Activated CD4-positive, alpha-beta memory T cell treated with anti-CD3 and anti-CD28 coated beads for 36 hours (primary cell): ENCODE measurements at places on chromosomes 5 and 9.

DNA sequence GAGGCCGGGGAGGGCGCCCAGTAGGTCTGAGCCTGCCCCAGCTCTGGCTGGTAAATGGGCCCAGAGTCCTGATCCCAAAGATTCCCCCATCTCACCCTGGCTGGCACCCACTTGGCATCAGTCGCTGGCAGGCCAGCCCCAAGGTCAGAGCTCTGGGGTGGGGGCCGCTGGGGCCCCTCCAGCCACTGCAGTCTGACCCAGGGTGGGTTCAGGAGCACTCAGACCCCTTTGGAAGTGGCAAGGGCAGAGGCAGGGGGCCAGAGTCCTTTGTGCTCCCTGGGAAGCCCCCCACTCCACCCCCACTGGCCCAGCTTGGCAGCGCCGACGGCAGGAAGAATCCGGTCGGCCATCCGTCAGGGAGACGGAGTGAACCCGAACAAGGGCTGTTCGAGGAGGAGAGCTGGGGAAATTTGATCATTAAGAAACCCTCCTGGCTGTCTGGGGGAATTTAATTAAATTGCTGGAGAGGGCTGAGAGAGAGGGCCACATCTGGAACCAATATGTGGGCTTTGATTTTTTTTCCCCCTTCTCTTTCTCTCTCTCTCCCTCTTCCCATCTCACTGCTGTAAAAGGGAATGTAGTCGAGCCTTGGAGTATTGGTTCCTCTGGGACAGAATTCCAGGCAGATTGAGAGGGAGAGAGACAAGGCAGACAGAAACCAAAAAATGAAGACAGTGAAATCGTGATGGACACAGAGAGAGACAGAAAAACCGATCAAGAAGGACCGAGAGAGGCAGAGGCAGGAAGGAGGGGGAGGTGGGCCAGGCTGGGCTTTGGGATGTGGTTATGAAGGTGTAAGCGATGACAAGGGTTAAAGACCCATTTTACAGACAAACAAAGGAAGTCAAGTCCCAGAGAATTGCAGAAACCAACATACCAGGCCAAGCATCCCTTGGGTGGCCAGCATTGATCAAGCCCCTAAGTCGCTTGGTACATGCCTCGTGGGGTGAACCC, 8.1 kb upstream of the ASB6 start:
- no peak for DNase-seq

GRCh38 chr5:150511578-150512367, 3.8 kb downstream of the NDST1 start:
- no peak for DNase-seq

- DNase-seq, result no peak
Observed at GRCh38 chr9:38432922-38433510, 8.8 kb upstream of the IGFBPL1 start.

DNA sequence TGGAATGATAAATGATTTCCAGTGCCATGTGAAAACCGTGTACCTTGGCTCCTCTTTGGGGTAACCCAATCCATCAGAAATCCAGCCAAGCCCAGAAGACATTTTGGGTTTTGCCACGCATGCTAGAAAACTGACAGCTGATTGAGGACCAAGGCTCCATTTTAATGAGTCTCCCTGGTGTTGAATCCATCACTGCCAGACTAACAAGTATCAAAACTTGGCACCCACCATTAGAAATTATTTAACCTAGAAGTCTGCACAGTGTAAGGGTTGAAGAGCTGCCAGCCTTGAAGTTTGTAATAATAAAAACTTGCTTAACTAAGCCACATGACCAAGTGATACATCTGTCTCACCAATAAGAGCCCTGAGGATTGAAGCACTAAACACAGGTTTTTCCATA, 369.9 kb downstream of the DNAH5 start:
- DNase-seq, result no peak

- no peak for DNase-seq
Observed at GRCh38 chr9:122232796-122233306, 4.1 kb upstream of the LHX6 start.

DNA sequence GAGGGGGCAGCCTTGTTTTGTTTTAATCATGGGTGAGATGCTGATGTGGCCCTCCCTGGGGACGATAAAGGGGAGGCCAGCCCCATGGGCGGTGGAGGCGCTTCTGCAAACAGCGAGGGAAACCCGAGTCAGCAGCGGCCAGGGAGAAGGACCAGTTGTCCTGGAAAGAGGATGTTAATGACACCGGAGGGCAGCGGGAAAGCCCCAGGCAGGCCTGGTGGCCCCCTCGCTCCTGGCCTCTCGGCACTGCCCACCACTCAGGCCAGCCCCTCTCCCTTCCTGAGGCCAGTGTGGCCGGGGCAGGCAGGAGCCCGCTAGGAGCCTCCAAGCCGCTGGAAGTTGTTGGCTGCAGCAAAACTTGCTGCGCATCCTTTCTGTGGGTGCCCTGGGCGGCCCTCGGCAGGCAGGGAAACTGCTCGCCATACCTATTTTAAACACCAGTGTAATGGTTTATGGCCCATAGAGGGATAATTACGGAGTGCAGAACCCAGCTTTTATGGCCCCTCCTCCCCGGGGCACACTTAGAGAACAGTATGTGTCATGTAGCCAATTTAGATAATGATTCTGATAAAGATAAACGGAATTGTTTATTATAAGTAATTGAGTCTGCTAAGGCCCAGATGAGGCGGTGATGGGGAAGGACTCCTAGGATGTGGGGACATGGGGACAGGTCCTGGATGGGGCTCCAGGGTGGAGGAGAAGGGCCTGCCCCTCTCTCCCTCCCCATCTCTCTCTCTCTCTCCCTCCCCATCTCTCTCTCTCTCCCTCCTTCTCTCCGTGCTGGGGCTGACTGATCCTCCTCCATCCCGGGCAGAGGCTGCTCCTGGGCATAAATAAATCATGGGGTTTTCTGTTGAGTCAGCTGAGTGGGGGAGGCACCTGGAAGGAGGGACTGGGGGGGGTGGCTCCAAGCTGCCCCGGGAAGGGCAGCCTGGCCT, 36.9 kb downstream of the LMX1B start:
- no peak for DNase-seq

DNA sequence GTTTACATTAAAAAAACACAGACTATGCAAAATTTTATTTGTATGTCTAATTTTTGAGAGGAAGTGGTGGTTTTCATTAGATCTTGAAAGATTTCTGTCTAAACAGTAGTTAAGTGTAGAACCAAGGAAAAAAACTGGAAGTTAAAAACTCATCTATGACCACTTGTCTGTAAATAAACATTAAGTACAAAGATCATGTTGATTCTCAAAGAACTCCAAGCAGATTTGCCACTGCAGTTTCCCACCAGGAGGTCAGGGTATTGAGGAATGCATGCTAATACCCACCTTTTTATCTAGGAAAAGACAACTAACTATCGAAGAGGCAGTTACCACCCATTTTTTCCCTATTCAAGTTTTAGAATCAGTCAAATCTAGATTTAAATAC, 1.9 kb downstream of the STOM start:
- DNase-seq, result no peak

DNA sequence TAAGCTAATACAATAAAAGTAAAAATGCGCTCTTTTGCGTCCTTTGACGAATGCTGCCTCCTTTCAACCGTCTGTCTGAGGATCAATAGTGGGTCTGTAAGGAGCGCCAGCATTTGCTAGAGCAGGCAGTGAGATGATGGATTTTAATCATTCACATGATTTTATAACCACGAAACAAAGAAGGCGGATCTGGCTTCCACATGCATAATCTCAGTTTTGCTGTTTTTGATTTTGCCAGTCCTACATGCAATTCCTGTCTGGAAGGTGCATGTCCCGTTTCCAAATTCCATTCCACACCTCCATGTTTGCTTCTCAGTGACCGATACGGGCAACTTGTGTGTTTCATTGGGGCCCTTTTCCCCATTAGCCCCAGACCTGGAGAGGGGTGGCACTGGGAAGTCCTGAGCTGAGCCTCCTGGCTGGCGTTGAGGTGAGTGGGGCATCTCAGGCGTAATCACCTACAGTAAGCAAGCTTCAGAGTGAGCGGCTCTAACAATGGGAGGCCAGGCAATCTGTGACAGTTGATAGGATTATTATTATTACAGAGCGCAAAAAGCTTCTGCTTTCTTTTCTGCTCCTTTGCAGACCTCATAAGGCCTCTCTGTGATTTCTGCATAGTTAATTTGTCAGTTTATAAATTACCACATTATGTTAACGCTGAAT, 405.4 kb downstream of the ZSWIM6 start:
- DNase-seq, result no peak

GRCh38 chr5:57133574-57133973, 40.3 kb upstream of the GPBP1 start:
- DNase-seq, result no peak

DNA sequence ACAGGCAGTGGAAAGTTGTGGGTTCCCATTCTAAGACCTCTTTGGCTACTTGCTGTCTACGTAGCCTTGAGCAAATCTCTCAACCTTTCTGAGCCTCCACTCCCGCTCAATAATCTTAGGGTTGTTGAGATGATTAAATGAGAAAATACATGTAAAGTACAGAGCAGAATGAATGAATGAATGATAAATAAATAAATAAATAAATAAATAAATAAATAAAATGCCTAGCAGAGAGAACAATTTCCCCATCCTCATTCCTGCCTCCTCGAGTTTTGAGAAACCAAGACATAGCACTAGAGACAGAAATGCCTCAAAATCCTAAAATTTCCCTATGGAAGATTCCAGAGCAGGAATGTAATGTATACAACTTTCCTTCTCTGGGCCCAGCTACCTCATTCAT, 128.3 kb upstream of the RAD23B start:
- no peak for DNase-seq

DNA sequence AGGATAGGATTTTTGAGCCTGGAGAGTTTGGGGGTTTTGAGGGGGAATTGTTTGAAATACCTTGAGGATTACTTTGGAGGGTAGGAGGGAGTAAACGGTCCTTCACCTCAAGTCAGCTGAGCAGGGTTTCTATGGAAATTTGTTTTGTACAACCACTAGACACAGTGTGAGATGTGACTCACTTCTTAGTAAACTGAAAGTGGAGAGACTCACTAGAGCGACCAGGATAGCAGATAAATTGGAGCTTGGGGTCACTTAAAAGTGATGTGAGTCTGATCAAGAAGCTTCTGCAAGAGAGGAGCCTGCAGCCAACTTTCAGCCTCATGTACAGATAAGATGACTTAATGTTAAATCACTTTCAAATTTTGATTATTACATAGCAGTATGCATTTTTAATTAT, 1945.9 kb upstream of the NUDT12 start:
- DNase-seq, result no peak

DNA sequence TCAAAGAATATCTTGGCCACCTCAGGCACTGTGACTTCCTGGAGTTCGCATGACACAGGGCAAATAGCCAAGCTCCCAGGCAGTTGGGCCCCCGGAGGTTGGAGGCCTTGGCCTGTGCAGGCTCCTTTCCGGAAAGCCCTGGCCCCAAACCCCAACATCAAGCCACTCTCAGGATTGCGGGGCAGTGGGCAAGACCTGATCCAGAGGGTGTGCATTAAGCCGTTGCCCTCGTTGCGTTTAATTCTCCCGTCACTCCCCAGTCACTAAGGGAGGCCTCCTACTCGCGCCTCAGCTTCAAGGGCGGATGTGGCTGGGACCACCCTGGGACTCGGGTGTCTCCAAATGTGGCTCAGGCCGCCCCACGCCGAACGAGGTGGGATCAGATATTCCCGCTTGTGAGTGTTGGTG, 60.1 kb downstream of the TMEM174 start:
- no peak for DNase-seq

DNA sequence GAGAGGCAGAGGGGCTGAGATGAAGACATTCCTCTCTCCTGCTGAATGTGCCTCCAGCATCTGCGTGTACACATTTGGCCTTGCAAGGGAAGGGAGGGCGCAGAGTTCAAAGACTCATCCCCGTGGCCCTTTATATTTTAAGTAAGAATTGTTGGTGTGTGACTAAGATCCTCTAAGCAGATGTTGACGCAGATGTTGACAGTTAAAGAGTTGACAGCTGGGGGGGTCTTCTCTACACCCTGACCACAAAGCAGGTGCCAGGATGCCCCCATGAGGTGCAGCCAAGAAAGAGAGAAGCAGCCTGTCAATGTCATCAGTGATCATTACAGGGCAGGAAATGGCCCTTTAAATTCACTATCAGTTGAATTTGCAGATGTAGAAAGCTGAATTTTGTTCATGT, 262.9 kb downstream of the IRX1 start:
- no peak for DNase-seq

DNA sequence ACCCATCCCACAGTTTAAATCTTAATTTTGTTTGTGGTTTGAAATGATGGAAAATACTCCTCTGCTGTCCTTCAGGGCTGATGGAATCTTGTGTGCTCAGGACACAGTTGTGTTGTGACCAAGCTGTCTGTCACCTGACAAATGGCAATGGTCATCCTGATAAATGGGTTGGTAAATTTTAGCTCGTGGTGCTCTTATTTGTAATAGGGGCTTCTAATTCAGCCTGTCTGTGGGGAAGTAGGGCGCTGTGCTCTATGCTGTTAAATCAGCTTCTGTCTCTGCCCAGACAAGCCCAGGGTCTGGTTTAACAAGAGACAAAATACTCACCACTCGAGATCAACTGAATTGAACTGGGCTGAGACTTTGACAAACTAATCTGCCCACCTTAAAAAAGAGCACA, 4.5 kb downstream of the LRRTM2 start:
- DNase-seq, result no peak

- DNase-seq, result no peak
Observed at GRCh38 chr5:22372376-22372775, 480.8 kb downstream of the CDH12 start.

- DNase-seq, result no peak
Observed at GRCh38 chr9:101664453-101664852, 69.7 kb upstream of the PPP3R2 start.

GRCh38 chr5:7271435-7272084, 124.4 kb upstream of the ADCY2 start:
- DNase-seq, result no peak

DNA sequence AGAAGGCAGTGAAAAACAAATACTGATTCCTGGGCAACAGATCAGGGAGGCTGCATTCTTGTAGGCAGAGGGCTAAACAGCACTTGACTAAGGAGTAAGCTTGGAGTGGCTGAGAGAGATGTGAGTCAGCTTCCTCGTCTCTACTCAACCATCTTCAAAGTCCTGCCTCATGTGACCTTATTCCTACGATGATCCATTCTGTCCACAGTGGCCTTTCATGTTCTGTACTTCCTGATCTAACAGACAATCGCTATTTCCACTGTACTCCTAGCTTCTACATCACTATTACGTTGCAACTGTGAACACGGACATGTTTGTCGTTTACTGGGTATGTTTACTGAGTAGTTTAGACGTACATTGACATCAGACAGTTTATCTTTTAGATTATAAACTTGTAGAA, 365.4 kb downstream of the ARL15 start:
- no peak for DNase-seq

DNA sequence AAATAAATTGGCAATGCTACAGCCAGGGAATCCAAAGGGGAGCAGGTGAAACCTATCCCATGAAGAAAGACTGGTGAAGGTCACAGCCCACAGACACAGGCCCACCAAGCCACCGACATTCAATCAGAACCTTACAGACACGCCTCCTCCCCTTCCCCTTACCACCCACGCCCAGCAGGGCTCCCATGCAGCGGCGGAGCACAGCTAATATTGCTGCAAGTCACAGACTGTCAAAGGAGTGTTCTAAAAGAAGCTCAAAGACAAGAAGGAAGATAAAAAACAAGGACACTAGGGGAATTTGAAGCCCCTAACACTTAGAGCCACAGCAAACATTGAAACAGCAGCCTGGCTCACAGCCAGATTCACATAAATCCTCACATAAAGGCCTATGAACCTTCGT, 91.2 kb downstream of the MED10 start:
- DNase-seq, result no peak
